Stimulated activated CD8-positive, alpha-beta memory T cell treated with anti-CD3 and anti-CD28 coated beads, Interleukin-7, amount 100 ng/mL, for 1 hour (primary cell): ENCODE measurements at places on chromosomes 11 and 22.

- DNase-seq = no peak
These were observed 5.9 kb downstream of the TSSC4 start for GRCh38 chr11:2406451-2406850.

- no peak for DNase-seq
These were observed 3.1 kb downstream of the MRGPRX1 start for GRCh38 chr11:18936002-18936673.

- no peak for DNase-seq
These were observed 43.7 kb downstream of the BSX start for GRCh38 chr11:122937983-122938382.

GRCh38 chr11:119664063-119664572 lies 64.9 kb downstream of the NECTIN1 start:
- no peak for DNase-seq

DNA sequence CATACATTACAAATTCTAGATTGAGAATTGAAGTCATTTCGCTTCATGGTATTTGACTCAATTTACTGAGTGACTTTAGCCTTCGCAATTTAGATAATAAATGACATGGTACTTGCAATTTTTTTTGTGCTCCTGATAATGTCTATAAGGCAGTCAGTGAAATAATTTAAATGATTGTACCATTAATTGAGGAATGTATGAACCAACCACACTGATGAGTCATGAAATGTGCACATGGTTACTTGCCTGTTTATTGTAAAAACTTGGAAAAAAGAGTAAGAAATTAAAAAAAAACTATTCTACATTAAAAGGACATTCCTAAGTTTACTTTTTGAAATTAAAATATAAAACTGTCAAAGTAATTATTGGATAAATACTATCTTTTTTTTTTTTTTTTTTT lies 43.3 kb downstream of the DNAJC24 start:
- no peak for DNase-seq

DNA sequence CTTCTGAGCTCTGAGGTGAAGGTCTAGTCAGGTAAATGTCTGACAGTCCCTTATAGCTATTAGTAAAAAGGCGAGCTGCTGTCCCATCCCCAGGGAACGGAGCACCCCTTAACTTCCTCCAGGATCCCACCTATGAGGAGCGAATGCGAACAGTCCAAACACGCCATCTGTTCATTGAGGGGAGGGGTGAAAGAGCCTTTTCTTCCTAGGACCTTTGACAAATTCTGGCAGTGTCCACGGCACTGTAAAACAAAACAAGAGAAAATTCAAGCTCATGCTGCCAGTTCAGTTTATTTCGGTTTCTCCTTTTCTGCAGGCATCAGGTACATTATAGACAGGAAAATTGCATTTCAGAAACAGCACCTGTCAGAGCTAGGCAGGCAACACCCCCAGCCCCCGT lies 253.8 kb upstream of the CADM1 start:
- no peak for DNase-seq

- DNase-seq = no peak
These were observed 92.5 kb downstream of the ALX4 start for GRCh38 chr11:44217432-44217831.

GRCh38 chr11:3049430-3050243 lies 7.6 kb downstream of the CARS1 start:
- peak; percentile 49 for DNase-seq

GRCh38 chr11:57391539-57391938 lies 1.1 kb upstream of the PRG2 start:
- DNase-seq = no peak

- peak; percentile 30 for DNase-seq
These were observed 8.8 kb upstream of the CTSD start for GRCh38 chr11:1772270-1773130.

GRCh38 chr11:112388496-112388895 lies 127.8 kb upstream of the PLET1 start:
- DNase-seq = no peak

- DNase-seq = no peak
These were observed 40.4 kb upstream of the RAPSN start for GRCh38 chr11:47489395-47489755.

GRCh38 chr11:92841719-92842118 lies 127.7 kb upstream of the MTNR1B start:
- no peak for DNase-seq

GRCh38 chr11:99406345-99406744 lies 385.6 kb downstream of the CNTN5 start:
- no peak for DNase-seq
